ENCODE measurements at places on chromosomes 11 and 22.

DNA sequence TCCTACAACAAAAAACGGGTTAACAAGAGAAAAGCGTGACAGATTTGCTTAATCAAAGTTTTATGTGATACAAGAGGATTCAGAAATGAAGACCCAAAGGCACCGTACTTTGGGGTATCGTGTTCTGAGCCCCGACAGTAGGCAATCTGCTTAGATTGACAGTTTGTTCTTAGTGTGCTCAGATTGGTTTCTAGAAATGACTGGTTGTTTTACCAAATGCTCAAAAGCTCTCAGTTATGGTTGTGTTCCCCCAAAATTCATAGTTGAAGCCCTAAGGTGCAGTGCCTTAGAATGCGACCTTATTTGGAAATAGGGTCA, 102.7 kb downstream of the RASSF10 start:
- no peak for DNase-seq

DNA sequence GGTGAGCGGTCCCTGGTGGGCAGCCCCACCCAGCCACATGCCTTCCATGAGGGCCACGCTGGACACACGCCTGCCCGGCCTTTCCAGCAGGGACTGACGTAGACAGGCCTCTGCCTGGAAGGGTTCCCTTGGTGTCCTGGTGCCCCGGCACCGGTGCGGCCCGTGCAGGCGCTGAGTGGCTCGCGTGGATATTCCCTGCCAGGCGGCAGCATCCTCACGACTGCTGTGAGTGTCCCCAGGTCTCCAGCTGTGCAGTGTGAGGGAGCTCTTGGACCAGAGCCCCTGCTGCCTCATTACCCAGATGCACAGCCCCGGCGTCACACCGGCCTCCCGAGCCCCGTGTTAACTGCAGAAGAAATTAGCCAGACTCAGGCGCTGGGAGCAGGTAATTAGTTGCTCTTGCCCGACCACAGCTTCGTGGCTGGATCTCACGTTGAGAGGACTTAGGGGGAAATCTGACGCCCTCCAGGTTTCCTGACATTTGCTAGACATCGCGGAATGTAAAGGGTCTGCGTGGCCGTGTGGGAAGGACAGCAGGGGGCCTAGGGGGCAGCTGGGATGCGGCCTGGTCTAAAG, 1196.3 kb downstream of the BRD1 start:
- DNase-seq: no peak

DNA sequence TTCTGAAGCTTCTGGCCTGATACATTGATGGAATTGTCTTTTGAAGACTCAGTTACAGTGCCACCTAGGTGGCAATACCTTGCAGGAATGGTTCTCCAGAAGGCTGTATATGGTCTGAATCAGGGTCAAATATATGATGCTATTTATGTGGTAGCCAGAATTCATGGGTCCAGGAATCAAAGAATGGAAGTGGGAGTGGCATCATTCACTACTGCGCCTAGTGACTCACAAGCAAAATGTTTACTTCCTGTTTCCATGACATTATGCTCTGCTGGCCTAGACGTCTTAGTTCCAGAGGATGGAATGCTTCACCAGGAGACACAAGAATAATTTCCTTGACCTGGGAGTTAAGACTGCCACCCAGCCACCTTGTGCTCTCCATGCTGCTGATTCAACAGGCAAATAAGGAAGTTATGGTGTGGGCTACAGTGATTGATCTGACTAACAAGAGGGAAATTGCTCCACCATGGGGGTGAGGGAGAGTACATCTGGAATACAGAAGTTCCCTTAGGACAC, 491.8 kb downstream of the ETS1 start:
- DNase-seq: no peak

GRCh38 chr11:17801166-17801565, 66.6 kb downstream of the KCNC1 start:
- DNase-seq: no peak

GRCh38 chr22:25183949-25184619, 15.6 kb upstream of the CRYBB3 start:
- DNase-seq: no peak

DNA sequence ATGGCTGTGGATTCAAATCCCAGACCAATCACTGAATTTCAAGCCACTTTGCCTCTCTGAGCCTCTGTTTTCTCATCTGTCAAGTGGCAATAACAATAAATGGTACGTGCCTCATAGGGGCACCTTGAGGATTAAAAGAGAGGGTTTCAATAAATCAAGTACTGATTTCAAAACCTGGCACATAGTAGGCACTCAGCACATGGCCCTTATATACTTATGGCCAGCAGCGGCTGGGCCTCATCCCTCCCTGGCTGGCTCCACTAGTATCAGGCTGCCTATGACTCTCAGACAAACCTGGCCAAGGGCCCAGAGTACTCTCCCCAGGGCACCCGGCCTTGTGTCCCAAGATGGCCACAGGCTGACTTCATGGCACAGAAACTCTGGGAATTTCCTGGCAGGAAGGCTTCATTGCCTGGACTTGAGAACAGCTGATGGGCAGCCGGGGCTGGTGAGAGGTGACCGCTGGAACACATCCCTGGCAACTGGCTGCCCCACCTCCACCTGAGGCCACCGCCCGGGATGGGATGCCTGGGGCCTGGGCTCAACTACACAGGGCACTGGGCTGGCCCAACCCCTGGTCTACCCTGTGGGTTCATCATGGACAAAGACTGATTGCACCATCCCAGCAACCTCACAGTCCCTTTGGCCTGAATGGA, 3.4 kb downstream of the FADS3 start:
- DNase-seq: no peak

DNA sequence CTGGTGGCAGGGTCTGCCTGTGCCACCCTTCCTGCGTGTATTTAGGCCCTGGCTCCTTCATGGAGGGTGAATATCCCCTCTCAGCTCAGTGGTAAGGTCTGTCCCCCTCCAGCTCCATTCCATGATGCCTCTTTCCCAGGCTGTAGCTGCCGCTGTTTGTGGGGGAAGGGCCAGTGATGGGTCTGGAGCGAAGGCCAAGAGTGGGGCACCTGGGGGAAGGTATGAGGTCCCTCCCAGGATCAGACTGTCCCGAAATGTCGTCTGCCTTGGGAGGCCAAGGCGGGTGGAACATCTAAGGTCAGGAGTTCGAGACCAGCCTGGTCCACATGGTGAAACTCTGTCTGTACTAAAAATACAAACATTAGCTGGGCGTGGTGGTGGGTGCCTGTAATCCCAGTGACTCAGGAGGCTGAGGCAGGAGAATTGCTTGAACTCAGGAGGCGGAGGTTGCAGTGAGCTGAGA, 1.1 kb downstream of the CD151 start:
- DNase-seq: no peak

Data from stimulated activated naive CD4-positive, alpha-beta T cell treated with Interleukin-2 at 50 U/mL for 16 hours (primary cell).